ENCODE measurements at places on chromosomes 5 and 9.

- no peak for DNase-seq
Observed at GRCh38 chr5:171367424-171368370, 20.0 kb upstream of the NPM1 start.

DNA sequence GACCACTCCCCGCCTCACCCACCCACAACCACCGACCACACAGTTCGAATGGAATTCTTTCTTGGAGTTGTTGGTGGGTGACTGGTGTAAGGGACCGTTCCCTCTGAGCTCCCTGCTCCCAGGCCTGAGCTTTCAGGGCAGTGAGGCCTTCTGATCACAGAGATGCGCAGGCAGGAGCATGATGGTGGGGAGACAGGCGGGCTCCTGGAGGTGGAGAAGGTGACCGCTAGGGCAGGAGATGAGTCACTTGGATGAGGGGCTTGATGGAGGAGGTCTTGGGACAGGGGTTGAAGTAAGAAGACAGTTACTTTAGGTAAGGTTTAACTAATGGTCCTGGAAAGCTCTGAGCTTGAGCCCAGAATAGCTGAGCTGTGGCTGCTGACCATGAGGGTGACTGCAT is 88.5 kb downstream of the HSPA4 start:
- no peak for DNase-seq

GRCh38 chr5:135229679-135230132 is 169.3 kb downstream of the MACROH2A1 start:
- DNase-seq = no peak

DNA sequence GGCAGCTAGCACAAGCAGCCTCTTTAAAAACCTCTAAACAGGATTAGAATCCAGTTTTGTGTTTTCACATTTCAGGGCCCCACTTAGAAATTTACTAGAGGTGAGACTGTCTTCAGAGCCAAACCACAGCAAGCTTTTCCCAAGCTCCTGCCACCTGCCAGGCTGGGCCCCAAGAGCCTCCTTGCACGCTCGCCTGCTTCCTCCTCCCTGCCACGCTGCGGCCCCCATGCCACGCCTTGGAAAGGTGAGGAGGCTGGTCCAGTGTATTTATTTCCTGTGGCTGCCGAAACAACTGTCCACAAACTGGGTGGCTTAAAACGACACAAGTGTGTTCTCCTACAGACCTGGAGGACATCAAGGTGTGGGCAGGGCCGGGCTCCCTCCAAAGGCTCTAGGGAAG is 43.4 kb downstream of the NKX2-5 start:
- no peak for DNase-seq

DNA sequence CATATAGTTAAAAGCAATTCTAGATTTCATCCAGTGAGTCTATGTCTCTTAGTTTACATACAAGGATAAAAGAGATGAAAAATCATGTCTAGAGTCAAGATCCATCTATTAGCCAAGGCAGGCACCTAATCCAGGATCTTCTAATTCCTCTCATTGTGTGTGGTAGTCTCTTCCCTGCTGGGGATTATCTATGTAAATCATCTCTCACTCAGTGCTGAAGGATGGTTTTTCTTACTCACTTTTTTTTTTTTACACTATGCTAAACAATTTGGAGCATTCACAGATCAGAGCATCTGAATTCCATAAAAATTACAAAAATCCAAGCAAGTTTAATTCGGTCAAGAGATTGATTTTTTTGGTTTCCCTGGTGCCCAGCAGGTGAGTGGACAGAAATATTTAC is 154.9 kb upstream of the GDNF start:
- no peak for DNase-seq

DNA sequence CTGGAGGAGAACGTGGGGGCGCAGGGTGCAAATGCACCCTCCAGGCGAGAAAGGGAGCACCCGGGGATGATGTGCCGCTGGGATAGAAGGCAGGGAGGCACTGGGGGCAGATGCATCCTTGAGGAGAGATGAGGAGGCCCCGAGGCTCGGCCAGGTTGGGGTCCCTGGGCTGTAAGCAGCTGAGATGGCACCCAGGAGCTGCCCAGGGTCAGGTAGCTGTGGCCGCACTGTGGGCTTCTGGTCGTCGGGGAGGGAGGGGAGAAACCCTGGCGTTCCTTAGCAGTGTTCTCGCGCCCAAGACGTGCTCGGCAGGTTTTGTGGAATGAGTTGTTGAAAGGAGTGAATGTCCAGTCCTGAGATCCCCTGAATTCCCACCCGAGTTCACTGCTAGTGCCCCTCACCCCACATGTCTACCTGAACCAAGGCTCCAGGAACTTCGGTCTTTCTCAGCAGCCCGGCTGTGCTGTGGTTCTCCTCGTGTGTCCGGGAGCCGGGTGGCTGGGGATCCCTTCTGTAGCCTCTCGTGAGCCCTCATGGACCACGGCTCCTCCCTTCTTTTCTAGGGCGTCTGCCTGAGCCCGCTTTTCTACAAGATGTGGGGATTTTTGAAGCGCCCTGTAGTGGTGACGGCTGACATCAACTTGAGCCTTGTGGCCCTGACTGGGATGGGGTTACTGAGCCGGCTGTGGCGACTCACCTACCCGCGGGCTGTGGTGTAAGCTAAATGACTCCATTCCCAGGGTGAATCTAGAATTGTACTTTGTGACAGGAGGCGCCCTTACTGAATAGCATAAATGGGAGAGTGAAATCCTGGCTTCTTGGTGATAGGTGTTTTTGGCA is 1.1 kb downstream of the POMT1 start:
- DNase-seq = peak; percentile 43
